CD4-positive, CD25-positive, alpha-beta regulatory T cell (primary cell): ENCODE measurements at places on chromosomes 7 and 10. TPM values are rescaled to one million over a fixed set of nuclear protein-coding genes. Genes with fewer than 3 reads are reported as not detected.

ZNF804B gene
- not detected for total RNA-seq

DNA sequence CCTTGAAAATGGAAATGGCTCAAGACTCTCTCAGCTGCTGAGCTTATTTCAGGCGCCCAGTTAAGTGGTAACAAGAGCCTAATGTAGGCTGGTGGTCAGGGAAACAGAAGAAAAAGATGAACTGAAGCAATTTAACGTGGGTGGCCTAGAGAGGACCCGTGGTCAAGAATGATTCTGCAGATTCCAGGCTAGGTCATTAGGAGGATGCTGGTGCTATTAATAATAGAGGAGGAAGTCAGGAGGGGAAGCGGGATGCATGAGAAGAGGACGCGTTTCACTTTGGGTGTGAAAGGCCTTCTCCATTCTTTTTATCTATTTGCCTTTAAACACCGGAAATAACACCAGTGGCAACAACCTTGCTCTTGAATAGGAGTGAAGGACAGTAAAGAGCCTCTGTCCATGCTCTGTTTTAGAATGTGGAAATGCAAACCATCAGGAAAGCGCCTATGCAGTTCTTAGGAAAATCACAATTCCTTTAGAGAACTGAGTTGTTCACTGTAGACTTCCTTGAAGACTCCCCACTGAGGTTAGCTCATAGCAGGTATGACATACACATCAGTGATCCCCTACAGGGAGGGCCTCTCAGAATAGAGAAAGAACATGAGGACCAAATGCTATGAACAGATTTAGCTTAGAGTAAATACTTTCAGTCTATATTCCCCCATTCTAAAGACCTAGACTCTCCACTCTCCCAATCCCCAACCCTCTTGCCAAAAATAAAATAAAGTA is 8.6 kb downstream of the LIPA start:
- no peak for DNase-seq
- no peaks in the 10 kb centered on the region for H3K4me1 ChIP-seq
- no peak overlapping the region for H3K27ac ChIP-seq
- H3K4me3 ChIP-seq: no peak overlapping the region

DNA sequence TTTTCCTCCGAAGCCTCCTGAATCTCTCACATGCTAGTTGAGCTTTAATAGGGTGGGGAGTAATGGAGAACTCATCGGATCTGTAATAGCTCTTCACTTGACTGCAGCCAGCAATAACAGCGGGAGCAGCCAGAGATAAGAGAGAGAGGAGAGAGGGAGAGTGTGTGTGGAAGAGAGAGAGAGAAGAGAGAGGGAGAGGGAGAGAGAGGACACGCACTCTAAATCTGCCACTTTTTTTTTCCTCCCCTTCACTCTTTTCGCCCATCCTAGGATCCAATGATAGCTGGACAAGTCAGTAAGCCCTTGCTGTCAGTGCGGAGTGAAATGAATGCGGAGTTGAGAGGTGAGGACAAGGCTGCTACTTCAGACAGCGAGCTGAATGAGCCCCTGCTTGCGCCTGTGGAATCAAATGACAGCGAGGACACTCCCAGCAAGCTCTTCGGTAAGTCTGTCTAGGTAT is 107.9 kb downstream of the POU6F2 start:
- H3K4me3 ChIP-seq: no peak overlapping the region
- no peak for DNase-seq
- H3K27me3 ChIP-seq: no peaks in the 10 kb centered on the region
- no peak overlapping the region for H3K27ac ChIP-seq

GRCh38 chr7:158957921-158958491 is 101.6 kb downstream of the DYNC2I1 start:
- H3K36me3 ChIP-seq: no peaks in the 10 kb centered on the region
- peak overlapping the region; percentile 47 for H3K4me3 ChIP-seq
- DNase-seq: peak; percentile 53
- peaks cover 1% of the 10 kb centered on the region for H3K27me3 ChIP-seq

WEE2 gene
- total RNA-seq: not detected

CRTAC1 gene
- total RNA-seq: not detected

- H3K27me3 ChIP-seq: no peaks in the 10 kb centered on the region
- no peak overlapping the region for H3K27ac ChIP-seq
- DNase-seq: no peak
- H3K36me3 ChIP-seq: no peaks in the 10 kb centered on the region
- no peak overlapping the region for H3K4me3 ChIP-seq
- peaks cover 16% of the 10 kb centered on the region for H3K4me1 ChIP-seq
Observed at GRCh38 chr10:43598446-43598845, 7.8 kb upstream of the ZNF485 start.

FRMD4A gene
- 2.4 TPM for total RNA-seq

BAIAP2L1 gene
- total RNA-seq: 0.86 TPM

- no peaks in the 10 kb centered on the region for H3K36me3 ChIP-seq
- no peaks in the 10 kb centered on the region for H3K4me1 ChIP-seq
- H3K4me3 ChIP-seq: no peak overlapping the region
- no peak overlapping the region for H3K27ac ChIP-seq
Observed at GRCh38 chr10:69069090-69070042, 18.5 kb upstream of the SRGN start.

- H3K4me1 ChIP-seq: no peaks in the 10 kb centered on the region
- H3K36me3 ChIP-seq: no peaks in the 10 kb centered on the region
- no peak overlapping the region for H3K4me3 ChIP-seq
- no peaks in the 10 kb centered on the region for H3K27me3 ChIP-seq
- no peak overlapping the region for H3K27ac ChIP-seq
Observed at GRCh38 chr10:124131172-124131571, 37.8 kb upstream of the CHST15 start.

PLCE1 gene
- total RNA-seq: not detected

GRCh38 chr7:8177109-8177933 is 84.6 kb downstream of the ICA1 start:
- H3K27me3 ChIP-seq: no peaks in the 10 kb centered on the region
- H3K36me3 ChIP-seq: no peaks in the 10 kb centered on the region
- peak overlapping the region; percentile 84 for H3K27ac ChIP-seq
- peaks cover 51% of the 10 kb centered on the region for H3K4me1 ChIP-seq
- peak; percentile 49 for DNase-seq
- peak overlapping the region; percentile 82 for H3K4me3 ChIP-seq

DNA sequence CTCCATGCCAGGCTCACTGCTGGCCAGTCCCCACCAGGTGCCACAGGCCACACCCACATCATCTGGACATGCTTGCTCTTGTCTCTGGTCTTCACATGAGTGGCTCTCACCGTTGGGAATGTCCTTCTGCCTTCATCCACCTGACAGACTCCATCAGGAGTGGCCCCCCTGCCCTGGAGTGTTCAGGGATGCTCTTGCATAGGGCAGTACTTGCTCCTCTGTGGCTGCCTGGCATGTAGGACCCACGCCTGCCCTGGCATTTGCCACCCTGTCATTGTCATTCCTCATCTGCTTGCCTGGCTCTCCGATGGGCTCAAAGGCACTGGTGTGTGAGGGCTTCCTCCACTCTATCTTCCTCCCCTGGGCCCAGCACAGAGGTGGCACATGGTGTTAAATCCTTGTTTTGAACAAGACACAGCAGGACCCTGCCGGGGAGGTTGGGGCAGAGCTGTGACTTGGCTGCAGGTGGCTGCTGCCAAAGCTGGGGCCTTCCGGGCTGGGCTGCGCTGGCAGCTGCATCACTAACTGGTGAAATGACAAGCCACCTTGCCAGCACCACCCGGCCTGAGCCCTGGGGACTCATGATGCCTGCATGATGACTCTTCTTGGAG is 1.8 kb downstream of the SH2D4B start:
- no peak for DNase-seq
- H3K4me1 ChIP-seq: peaks cover 4% of the 10 kb centered on the region
- H3K36me3 ChIP-seq: no peaks in the 10 kb centered on the region
- H3K27me3 ChIP-seq: no peaks in the 10 kb centered on the region

CNTNAP2 gene
- total RNA-seq: not detected

DNA sequence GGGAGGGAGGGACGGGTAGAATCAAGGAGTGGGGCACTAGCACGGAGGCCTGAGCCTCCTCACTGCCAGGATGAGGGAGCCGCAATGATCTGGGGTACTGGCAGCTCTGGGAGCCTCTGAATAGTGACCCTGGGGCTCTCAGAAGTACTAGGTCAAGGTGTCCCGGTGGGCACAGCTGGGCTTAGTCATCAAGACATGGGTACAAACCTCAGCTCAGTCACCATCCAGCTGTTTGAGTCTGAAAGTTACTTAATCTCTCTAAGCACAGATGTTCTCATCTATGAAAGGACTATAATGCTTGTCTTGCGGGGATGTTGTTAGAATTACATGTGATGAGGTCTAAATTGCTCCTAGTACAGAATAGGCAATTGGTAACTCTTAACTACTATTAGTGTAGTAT is 276.8 kb downstream of the KCNMA1 start:
- H3K27ac ChIP-seq: no peak overlapping the region
- no peak overlapping the region for H3K4me3 ChIP-seq
- DNase-seq: no peak
- H3K4me1 ChIP-seq: no peaks in the 10 kb centered on the region

DNA sequence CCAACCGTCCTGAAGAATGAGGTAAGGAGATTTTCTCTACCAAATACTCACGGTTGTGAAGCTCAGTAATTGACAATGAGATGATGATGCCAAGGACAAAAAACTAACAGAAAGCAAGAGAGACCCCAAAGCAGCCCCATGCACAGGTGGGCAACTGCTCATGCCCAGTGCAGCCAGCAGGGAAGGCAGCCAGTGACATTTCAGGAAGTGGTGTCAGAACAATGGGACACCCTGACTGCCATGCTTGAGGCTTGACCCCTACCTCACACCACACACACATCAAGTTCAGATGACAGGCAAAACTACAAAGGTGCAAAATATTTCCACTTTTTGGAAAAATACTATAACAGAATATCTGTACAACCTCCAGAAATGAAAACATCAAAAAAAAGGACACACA is 66.9 kb downstream of the CFAP46 start:
- DNase-seq: no peak
- no peaks in the 10 kb centered on the region for H3K4me1 ChIP-seq
- H3K27me3 ChIP-seq: no peaks in the 10 kb centered on the region
- no peak overlapping the region for H3K4me3 ChIP-seq
- H3K36me3 ChIP-seq: no peaks in the 10 kb centered on the region

PRLHR gene
- not detected for total RNA-seq

EVX1 gene
- not detected for total RNA-seq

SPDYE2 gene
- total RNA-seq: 0.39 TPM

- H3K4me3 ChIP-seq: no peak overlapping the region
- H3K27me3 ChIP-seq: peaks cover 2% of the 10 kb centered on the region
- H3K27ac ChIP-seq: no peak overlapping the region
- H3K4me1 ChIP-seq: no peaks in the 10 kb centered on the region
Observed at GRCh38 chr10:133141958-133142340, 18.1 kb upstream of the KNDC1 start.

COL17A1 gene
- total RNA-seq: not detected

- H3K4me1 ChIP-seq: peaks cover 10% of the 10 kb centered on the region
- no peaks in the 10 kb centered on the region for H3K36me3 ChIP-seq
- DNase-seq: no peak
- peak overlapping the region; percentile 55 for H3K4me3 ChIP-seq
Observed at GRCh38 chr10:6382081-6382480, 179.3 kb downstream of the PFKFB3 start.

DNA sequence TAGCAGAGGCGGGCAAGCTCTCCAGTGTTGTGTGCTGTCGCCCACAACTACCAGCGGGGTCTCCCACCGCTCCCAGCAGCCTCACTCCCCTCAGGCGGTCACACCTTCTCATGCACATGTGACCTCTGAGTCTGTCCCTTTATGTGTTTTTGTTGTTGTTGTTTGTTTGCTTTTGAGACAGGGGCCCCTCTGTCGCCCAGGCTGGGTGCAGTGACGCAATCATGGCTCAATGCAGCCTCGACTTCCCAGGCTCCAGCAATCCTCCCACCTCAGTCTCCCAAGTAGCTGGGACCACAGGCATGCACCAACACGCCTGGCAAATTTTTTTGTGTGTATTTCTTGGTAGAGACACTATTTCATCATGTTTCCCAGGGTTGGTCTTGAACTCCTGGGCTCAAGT is 1.5 kb downstream of the CPSF4 start:
- no peak overlapping the region for H3K27ac ChIP-seq
- no peaks in the 10 kb centered on the region for H3K27me3 ChIP-seq
- no peak overlapping the region for H3K4me3 ChIP-seq
- DNase-seq: no peak
- peaks cover 11% of the 10 kb centered on the region for H3K36me3 ChIP-seq

DNA sequence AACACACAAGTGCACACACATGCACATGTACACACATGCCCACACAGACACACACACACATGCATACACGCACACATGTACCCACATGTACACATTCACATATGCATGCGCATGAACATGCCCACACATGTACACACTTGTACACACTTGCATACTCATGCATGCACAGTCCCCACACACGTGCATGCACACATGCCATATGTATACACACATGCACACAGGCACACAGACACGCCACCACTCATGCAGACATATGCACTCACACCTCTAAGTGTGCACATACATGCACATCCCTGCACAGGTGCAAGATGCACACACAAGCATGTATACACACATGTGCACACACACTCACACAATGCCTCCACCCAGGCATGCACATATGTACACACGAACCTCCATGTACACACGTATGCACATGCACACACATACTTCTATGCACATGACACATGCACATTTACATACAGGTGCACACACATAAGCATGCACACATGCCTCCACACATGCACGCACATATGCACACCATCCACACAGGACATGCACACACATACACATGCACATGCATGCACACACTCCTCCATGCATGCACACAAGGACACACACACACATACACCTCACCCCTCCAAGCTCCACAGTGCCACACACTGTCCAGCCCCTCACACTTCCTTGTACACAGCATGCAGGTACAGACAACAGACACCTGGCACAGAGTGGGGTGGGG is 45.8 kb downstream of the YKT6 start:
- no peaks in the 10 kb centered on the region for H3K36me3 ChIP-seq
- H3K27ac ChIP-seq: no peak overlapping the region
- no peak for DNase-seq
- no peaks in the 10 kb centered on the region for H3K4me1 ChIP-seq

LRRC18 gene
- total RNA-seq: not detected

NEUROG3 gene
- not detected for total RNA-seq

GRCh38 chr7:65441010-65441409 is 67.4 kb downstream of the ZNF92 start:
- H3K36me3 ChIP-seq: no peaks in the 10 kb centered on the region
- H3K27me3 ChIP-seq: no peaks in the 10 kb centered on the region
- no peak overlapping the region for H3K27ac ChIP-seq

DNA sequence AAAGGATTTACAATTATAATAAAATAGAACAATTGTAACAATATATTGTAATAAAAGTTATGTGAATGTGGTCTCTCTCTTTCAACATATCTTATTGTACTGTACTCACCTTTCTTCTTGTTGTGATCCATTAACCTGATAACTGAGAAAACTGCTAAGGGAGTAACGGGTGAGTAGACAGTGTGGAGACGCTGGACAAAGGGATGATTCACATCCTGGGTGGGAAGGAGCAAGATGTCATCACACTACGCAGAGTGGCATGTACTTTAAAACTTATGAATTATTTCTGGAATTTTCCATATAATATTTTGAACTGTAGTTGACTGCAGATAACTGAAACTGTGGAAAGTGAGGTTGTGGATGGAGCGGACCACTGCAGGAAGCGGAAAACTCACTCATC is 91.2 kb upstream of the PLPP4 start:
- H3K36me3 ChIP-seq: no peaks in the 10 kb centered on the region
- H3K27ac ChIP-seq: no peak overlapping the region
- H3K4me3 ChIP-seq: no peak overlapping the region
- no peak for DNase-seq
- H3K27me3 ChIP-seq: no peaks in the 10 kb centered on the region
- no peaks in the 10 kb centered on the region for H3K4me1 ChIP-seq
